ENCODE measurements at places on chromosomes 2 and 18. TPM values are rescaled to one million over a fixed set of nuclear protein-coding genes. Genes with fewer than 3 reads are reported as not detected.

- DNase-seq: no peak
Measured at GRCh38 chr2:69945441-69945840, 16.0 kb downstream of the ASPRV1 start.

SERPINB13 gene
- not detected for total RNA-seq

GRCh38 chr2:203427061-203427460, 98.9 kb downstream of the ABI2 start:
- no peak for DNase-seq

- DNase-seq: no peak
Measured at GRCh38 chr2:172481507-172482262, 54.3 kb downstream of the ITGA6 start.

EFEMP1 gene
- 72.3 TPM for total RNA-seq

- no peak for DNase-seq
Measured at GRCh38 chr2:207871506-207871905, 101.8 kb upstream of the FZD5 start.

DNA sequence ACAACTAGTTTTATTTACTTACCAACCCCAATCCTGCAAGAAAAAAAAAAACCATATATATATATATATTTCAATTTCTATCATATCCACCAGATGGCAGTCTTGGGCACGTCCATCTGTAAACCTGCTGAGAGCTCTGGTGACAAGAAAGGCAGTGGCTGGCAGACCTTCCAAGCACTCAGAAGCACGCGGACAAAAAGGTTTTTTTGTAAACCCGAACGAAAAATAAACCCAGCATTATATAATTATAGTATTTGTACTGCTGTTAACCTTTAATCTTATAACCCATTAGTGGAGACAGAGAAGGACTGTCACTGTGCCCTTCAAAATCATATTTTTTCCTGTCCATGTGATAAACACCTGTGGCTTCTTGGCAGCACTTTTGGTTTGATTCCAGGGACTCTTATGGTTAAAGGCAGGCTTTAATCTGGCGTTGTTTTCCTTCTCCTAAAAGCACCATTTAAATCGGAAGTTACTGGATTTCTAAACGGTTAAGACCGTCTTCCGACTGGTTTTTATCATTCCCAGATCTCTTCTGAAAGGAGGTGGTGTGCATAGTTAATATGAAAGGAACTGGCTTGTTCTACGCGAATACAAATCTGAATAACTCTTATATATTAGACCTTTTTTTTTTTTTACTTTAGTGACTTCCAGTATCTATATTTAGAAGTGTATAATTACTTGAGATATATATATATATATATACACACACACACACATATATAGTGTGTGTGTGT, 31.0 kb upstream of the SLC3A1 start:
- DNase-seq: peak; percentile 37

TCF23 gene
- total RNA-seq: 0.08 TPM

IMPA2 gene
- total RNA-seq: 51.5 TPM

SCN7A gene
- total RNA-seq: 22.3 TPM

CD8B gene
- 0.22 TPM for total RNA-seq

DNA sequence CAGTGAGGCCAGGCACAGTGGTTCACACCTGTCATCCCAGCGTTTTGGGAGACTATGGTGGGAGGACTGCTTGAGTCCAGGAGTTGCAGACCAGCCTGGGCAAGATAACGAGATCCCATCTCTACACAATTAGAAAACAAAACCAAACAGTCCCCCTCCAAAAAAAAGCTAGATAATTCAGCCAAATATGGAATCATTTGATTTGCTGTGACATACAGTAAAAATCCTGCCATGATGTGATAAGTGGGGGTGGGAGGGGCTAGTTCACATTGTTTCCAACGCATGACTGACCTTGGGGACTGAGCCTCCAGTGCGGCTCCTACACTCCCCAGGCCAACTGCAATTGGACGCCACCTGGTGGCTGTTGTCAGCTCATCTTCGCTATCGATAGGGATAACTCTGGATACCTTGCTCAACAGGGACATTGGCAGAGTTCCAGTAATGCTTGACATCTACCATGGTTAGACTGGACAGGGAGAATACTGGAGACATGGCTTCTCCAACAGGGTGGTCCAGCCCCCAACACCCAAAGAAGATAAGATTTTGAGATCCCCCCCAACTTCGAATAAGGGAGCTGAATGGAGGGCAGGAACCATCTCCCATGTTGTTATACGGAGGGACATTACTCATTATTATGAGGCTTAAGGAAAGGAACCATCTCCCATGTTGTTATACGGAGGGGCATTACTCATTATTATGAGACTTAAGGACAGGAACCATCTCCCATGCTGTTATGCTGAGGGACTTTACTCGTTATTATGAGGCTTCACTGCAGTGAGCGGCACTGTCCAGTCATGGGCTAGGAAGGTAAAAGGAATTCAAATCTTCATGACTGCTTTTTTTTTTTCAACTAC, 135.9 kb downstream of the TGIF1 start:
- DNase-seq: peak; percentile 69

DNA sequence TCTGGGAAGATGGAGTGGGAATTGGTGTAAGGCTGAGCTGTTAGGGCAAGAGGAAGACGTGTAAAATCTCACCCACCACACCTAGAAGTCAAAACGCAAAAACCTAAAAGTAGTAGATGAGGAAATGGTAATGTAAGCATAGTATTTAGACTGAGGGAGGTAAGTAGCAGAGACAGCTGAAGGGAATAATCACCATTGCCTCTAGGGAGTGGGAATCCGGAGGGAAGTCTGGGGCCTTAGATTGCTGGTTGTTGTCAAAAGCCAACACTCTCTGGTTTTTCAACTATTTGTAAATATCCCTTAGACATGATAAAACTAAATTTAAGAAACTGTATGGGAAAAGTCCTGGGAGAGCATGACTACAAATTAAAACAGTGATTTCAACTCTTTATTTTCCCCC, 28.7 kb upstream of the MYCN start:
- no peak for DNase-seq

- no peak for DNase-seq
Measured at GRCh38 chr2:207311316-207312005, 145.7 kb upstream of the KLF7 start.

ANKRD62 gene
- not detected for total RNA-seq

ALKAL2 gene
- total RNA-seq: 1.1 TPM

GRCh38 chr2:16633621-16634430, 31.8 kb downstream of the CYRIA start:
- no peak for DNase-seq

TET3 gene
- total RNA-seq: 2.3 TPM

LCT gene
- total RNA-seq: not detected

DNA sequence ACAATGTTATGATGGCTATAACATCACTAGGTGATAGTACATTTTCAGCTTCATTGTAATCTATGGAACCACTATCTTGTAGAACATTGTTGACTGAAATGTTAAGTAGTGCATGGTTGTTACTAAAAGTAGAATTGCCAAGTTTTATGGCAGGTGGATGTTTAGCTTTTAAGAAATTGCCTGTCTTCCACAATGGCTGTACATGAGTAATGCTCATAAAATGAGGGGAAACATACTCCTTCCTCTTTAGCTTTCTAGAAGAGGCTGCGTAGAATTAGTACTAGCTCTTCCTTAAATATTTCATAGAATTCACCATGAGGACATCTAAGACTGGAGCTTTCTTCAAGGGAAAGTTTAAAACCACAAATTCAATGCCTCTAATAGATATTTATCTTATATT, 161.0 kb downstream of the TPGS2 start:
- DNase-seq: no peak

Measured in left ventricle myocardium inferior (tissue), 1 donor.